Hepatocyte (in vitro differentiated cells): ENCODE measurements at places on chromosomes 5 and 9.

DNA sequence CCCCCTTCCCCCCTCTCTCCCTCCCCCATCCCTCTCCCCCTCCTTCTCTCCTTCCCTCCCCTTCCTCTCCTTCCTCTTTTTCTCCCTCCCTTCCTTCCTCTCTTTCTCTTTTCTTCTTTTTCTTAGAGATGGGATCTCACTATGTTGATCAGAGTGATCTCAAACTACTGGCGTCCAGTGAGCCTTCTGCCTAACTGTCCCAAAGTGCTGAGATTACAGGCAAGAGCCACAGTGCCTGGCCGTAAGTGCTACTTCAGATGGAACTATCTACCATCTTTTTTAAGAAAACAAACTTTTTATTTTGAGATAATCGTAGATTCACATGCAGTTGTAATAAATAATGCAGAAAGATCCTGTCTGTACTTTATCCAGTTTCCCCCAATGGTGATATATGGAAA is 6.3 kb downstream of the RCL1 start:
- H3K27ac ChIP-seq, result no peak overlapping the region
- H3K4me1 ChIP-seq, result peaks cover 8% of the 10 kb centered on the region
- H3K27me3 ChIP-seq, result no peaks in the 10 kb centered on the region
- no peak overlapping the region for H3K4me3 ChIP-seq

DNA sequence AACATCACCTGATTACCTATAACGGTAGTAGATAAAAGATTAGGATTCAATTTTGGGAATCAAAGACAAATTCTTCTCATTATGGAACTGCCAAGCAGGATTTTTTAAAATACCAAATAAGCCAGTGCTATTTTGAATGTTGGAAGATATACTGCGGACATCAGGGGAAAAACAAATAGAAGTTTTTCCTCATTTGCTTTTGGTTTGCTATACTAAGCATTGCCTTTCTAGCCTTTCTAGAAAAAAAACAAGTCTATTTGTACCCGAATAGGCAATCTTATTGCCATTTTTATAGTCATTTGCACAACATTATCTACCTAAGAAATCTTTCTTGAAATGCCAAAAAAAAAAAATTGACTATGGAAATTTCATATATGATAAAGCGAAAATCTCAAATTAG is 379.5 kb downstream of the CDH10 start:
- H3K27me3 ChIP-seq, result no peaks in the 10 kb centered on the region
- H3K4me3 ChIP-seq, result no peak overlapping the region
- no peak overlapping the region for H3K27ac ChIP-seq

DNA sequence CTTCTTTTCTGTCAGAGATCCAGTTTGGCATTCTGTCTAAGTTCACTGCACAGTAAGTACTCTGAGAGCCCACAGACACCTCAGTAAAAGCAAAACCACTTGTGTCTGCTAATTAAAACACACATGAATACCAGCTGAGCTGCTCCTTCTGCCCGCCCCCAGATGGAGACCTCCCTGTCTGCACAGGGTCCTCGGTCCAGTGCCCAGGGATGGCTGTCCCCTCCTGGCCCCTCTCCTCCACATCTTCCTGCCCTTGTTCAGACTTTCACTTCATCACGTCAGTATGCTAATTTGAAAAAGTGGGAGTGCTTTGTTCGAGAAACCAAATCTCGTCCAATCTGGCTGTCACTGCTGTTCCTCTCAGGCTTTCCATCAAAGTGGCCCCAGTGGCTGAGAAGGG is 43.5 kb downstream of the LIX1 start:
- H3K27ac ChIP-seq, result no peak overlapping the region
- H3K4me3 ChIP-seq, result no peak overlapping the region
- H3K4me1 ChIP-seq, result peaks cover 21% of the 10 kb centered on the region
- H3K27me3 ChIP-seq, result no peaks in the 10 kb centered on the region

- no peaks in the 10 kb centered on the region for H3K36me3 ChIP-seq
- H3K4me1 ChIP-seq, result no peaks in the 10 kb centered on the region
- H3K4me3 ChIP-seq, result no peak overlapping the region
- DNase-seq, result no peak
- no peaks in the 10 kb centered on the region for H3K27me3 ChIP-seq
Measured at GRCh38 chr9:10041726-10042229, 571.0 kb downstream of the PTPRD start.

DNA sequence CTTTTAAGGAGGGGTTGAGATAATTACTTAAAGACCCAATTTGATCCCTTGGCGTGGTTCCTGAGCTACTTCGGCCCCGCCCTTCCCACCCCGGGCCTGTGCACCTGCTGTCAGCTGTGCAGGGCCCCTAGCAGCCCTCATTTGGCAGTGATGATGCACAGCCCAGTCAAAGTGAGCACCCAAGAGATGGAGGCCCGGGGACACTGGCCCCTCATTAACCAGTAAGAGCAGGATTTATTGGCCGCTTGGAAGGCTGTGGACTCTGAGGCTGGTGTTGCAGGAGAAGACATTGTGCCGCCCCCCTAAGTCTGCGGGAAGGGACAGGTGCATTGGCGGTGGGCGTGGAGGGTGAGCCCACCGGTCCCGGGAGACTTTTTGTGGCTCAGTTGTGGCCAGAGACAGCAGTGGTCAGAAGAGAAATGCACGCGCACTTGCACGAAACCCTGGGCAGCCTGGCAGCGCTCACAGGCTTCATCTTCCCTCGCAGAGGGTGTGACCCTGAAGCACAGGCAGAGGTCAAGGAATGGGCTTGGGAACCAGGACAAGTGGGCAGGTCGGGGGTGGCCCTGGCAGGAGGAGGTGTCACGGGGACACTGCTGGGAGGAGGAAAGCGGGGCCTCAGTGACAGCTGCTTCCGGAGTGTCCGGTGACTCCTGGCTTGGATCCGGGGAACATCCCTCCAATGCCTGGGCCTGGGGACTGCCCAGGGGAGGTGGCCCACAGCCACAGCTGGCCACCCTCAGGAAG is 74.0 kb upstream of the RXRA start:
- H3K4me3 ChIP-seq, result no peak overlapping the region
- H3K4me1 ChIP-seq, result no peaks in the 10 kb centered on the region
- DNase-seq, result no peak

DNA sequence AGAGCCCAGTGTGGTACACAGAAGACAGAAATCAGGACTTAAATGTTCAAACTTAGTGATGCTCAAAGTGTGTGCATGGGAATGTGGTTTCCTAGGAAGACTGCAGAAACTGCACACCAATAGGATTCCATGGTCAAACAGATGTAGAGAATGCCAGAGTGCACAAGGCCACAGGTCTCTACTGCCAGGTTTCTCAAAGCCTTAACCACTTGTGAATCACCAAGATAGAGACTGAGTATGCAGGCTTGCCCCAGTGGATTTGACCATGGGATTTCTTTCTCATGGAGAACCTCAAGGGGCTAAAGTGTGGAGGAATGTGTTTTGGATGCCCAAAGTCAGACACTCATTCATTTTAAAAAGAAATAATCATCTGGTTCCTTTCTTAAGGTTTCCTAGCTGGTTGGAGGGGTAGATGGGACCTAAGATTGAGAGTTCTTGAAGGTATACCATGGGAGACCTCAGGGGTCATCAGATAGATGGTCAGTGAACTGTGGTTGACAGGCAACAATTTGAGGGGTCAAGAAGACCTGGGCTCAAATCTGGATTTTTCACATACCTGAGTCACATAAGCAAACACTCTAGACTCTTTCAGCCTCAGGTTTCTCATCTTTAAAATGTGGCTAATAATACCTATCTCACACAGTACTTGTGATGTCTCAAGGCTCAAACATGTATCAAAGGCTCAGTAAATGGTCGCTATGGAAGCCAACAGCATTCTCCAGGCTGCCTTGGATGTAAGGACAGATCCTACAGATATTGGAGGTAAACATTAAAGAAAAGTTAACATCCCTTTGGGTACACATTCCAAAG is 81.1 kb downstream of the BOD1 start:
- H3K36me3 ChIP-seq, result no peaks in the 10 kb centered on the region
- H3K27me3 ChIP-seq, result no peaks in the 10 kb centered on the region
- H3K4me3 ChIP-seq, result no peak overlapping the region
- DNase-seq, result no peak
- H3K27ac ChIP-seq, result no peak overlapping the region

GRCh38 chr9:117247266-117247665 is 167.6 kb downstream of the ASTN2 start:
- no peaks in the 10 kb centered on the region for H3K36me3 ChIP-seq
- H3K27me3 ChIP-seq, result peaks cover 3% of the 10 kb centered on the region
- H3K4me1 ChIP-seq, result no peaks in the 10 kb centered on the region
- no peak overlapping the region for H3K4me3 ChIP-seq
- no peak overlapping the region for H3K27ac ChIP-seq
- peak; percentile 19 for DNase-seq

GRCh38 chr5:41325074-41325473 is 111.7 kb upstream of the C6 start:
- no peak for DNase-seq
- H3K4me3 ChIP-seq, result no peak overlapping the region
- no peaks in the 10 kb centered on the region for H3K36me3 ChIP-seq
- H3K27ac ChIP-seq, result no peak overlapping the region
- H3K4me1 ChIP-seq, result no peaks in the 10 kb centered on the region

- H3K27ac ChIP-seq, result no peak overlapping the region
- no peaks in the 10 kb centered on the region for H3K4me1 ChIP-seq
- H3K4me3 ChIP-seq, result no peak overlapping the region
Measured at GRCh38 chr5:83375049-83375745, 96.3 kb upstream of the VCAN start.

DNA sequence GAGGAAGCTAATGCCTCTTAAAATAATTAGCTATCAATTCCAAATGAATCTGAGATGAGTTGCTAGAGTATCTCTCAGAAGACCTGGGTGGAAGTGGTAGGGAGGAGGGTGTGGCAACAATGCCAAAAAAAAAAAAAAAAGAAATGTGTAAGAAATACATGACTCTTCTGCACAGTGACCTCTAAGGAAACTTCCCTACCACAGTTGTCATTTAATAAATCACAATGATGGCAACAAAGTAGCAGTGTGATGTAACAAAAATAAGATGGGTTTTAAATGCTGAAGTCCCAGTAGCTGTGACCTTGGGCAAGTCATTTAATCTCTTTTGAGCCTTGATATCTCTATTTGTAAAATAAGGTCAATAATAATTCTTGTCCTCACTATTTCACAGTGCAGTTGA is 7.2 kb downstream of the FOXD1 start:
- H3K27me3 ChIP-seq, result peaks cover 97% of the 10 kb centered on the region
- no peak overlapping the region for H3K27ac ChIP-seq
- H3K4me1 ChIP-seq, result peaks cover 18% of the 10 kb centered on the region
- DNase-seq, result no peak
- no peak overlapping the region for H3K4me3 ChIP-seq

DNA sequence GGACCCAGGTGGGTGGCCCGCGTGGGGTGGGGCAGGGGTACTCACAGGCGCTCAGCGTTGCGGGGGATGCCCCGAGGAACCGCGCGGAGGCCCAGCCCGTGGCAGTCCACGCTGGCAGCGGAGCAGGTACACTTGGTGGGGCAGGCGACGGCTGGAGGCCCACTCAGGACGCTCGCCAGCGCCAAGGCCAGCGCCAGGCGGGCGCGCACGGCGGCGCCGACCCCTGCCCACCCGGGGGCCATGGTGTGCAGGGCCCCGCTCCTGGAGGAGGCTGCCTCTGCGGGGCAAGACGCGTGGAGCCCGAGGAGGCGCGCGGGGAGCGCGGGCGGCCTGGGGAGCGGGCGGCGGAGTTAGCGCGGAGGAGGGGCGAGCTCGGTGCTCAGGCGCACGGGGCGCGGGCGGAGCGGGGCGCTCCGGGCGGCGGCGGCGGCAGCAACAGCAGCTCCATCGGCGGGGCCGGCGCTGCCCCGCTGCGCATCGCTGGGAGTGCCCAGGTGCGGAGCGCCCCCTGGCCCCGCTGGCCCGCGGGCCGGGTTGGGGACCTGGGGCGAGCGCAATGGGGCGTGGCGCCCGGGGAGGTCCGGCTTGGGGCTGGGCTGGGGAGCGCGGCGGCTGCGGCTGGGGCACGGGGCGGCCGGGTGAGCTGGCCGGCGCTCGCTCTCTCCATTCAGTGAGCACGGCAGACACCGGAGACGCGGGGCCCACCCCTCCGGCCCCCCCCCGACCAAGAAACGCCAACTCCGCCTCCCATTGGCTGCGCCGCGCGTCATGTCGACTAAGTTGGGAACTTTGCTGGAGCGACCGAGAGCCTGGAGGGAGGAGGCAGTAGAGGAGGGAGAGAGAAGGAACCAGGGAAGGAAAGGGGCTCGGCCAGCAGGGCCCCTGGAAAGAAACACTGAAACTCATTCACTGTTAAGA is at the start of gene SLIT3:
Gene SLIT3, minus strand, starts transcription at position 672 of the 918 bp plus-strand sequence. Its CDS starts 430 bp downstream, at position 242.
- peak; percentile 91 for DNase-seq
- peak within 1 kb of the TSS; percentile 78 for H3K27ac ChIP-seq
- no peaks in the 10 kb centered on the region for H3K27me3 ChIP-seq
- peaks cover 37% of the 10 kb centered on the region for H3K4me1 ChIP-seq

GRCh38 chr5:151288180-151288579 is 15.4 kb downstream of the SLC36A3 start:
- DNase-seq, result peak; percentile 64
- peak overlapping the region; percentile 28 for H3K27ac ChIP-seq
- H3K36me3 ChIP-seq, result no peaks in the 10 kb centered on the region
- H3K27me3 ChIP-seq, result no peaks in the 10 kb centered on the region
- H3K4me1 ChIP-seq, result no peaks in the 10 kb centered on the region
- H3K4me3 ChIP-seq, result no peak overlapping the region

DNA sequence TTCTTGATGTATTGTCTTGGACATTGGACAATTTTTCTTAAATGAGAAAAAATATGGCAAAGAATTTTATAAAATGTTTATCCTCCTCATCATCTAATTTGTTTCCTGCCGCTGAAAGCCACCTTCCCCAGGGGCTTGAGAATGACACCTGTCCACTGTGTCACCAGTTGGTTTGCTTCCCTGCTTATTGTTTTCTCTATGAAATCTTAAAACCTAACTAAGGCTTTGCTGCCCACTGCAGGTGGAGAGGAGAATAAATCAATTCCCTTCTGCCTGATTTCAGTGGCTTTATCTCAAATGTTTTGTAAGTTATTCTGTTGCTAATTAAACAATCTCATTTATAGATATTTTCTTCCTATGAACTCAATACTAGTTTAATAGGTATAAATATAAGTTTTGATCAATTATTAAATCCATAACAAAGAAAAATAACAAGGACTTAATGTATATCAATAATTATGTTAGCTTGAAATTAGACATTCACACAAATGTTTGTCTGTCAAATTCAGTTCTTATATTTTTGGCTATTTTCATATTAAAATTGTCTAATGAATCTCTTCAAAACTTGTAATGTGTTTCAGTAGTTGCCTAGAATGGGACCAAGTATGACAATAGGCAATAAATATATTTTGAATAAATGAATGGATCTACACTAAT is 822.5 kb downstream of the PTPRD start:
- H3K4me3 ChIP-seq, result no peak overlapping the region
- H3K4me1 ChIP-seq, result no peaks in the 10 kb centered on the region
- no peaks in the 10 kb centered on the region for H3K36me3 ChIP-seq
- H3K27me3 ChIP-seq, result no peaks in the 10 kb centered on the region

DNA sequence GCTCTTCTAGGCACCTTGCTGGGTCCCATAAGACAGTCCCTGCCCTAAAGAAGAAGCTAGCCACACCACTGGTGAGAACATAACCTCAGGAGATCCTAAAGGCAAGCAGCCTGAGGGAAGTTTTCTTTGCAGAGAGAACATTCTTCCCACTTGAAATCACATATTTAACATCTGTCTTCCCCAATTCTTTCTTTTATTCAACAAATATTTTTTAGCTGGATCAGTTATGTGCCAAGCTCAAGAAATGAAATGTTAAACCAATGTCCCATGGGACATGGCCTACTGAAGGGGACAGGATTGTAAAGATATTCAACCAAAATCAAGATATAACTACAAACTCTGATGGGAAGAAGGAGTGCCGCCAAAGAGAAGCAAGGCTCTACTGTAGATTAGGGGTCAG is 36.5 kb downstream of the FOXI1 start:
- H3K27ac ChIP-seq, result no peak overlapping the region
- H3K4me3 ChIP-seq, result no peak overlapping the region
- H3K4me1 ChIP-seq, result no peaks in the 10 kb centered on the region
- no peak for DNase-seq

- DNase-seq, result no peak
- H3K36me3 ChIP-seq, result no peaks in the 10 kb centered on the region
- no peaks in the 10 kb centered on the region for H3K27me3 ChIP-seq
- no peak overlapping the region for H3K27ac ChIP-seq
- H3K4me3 ChIP-seq, result no peak overlapping the region
Measured at GRCh38 chr5:165538065-165538464, 2032.6 kb downstream of the MAT2B start.
